ENCODE measurements at places on chromosomes 13 and 19.
A peak's percentile ranks its signal among the peaks of the same experiment; 100 is the strongest.

GRCh38 chr19:19871932-19872331, 6.2 kb downstream of the ZNF253 start:
- no peak for DNase-seq

GRCh38 chr13:85995788-85996418, 196.7 kb upstream of the SLITRK6 start:
- DNase-seq: no peak

GRCh38 chr19:39645800-39646411, 9.8 kb upstream of the LGALS16 start:
- no peak for DNase-seq

DNA sequence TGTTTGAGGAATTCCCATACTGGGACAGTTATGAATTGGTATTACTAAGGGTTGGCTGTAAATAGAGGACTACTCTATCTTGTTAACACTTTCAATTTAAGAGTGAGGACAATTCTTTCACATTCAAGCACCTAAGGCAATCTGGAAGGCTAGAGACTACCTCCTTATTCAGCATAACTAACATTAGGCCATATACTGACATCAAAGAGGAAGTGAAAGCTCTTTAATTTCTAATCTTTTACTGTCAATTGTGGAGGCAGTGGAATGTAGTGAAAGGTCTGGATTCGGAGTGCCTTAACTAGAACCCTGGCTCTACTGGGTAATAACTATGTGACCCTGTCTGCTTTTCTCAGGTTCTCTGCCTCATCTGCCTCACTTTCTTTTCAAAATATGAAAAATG, 134.0 kb downstream of the UFM1 start:
- no peak for DNase-seq

DNA sequence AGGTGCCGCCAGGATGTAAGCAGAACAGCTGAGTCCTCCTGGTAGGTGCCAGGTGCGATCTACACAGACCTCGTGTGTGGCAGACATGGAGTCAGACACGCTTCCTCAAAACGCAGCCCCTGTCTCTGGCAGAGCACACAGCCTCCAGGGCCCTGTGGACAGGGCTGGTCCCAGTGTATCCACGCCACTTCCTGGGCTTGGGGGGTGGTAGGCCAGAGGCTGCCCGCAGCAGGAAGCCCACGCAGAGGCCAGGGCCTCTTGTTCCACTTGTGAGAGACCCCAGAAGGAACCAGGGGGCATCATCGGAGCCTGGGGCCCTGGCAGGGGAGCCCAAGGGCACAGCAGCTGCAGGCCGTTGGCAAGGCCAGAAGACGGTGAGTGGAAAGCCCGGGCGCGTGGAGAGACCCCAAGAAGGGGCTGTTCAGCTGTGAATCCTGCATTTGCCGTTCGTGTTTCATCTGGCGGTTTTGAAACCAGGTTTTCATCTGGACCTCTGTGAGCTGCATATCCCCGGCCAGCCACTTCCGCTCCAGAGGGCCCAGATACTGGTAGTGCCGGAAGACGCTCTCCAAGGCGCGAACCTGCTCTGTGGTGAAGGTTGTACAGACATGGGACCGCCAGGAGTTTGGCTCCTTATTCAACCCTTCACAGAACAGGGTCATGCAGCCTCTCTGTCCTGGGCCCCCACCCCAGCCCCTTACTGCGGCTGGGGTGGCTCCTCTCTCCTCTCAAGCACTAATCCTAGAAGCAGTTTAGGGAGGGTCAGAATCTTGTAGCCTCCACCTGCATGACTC, 25.1 kb upstream of the SLITRK1 start:
- DNase-seq: no peak

GRCh38 chr13:98974053-98974452, 3.8 kb downstream of the DOCK9 start:
- no peak for DNase-seq

GRCh38 chr19:58563034-58563573, 4.7 kb upstream of the UBE2M start:
- DNase-seq: no peak

DNA sequence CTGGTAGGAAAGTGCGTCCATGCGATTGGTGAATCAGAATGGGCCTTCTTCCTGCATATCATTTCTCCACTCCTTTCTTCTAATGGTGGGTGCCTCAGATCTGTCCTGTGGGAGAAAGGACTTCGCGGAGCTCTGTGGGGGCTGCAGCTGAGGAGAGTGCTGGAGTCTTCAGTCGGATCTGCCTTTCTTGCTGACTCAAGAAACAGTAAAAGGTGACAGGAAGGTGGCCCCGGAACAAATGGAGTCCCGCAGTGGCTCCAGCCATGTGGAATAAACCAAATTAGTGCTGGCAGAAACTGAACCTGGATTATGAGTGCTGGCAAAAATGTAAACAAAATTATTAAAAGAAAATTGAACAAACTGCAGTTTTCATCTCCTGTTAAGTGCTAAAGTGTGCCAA, 15.1 kb upstream of the GAS6 start:
- no peak for DNase-seq

GRCh38 chr13:42068886-42069285, 20.4 kb downstream of the DGKH start:
- DNase-seq: no peak

DNA sequence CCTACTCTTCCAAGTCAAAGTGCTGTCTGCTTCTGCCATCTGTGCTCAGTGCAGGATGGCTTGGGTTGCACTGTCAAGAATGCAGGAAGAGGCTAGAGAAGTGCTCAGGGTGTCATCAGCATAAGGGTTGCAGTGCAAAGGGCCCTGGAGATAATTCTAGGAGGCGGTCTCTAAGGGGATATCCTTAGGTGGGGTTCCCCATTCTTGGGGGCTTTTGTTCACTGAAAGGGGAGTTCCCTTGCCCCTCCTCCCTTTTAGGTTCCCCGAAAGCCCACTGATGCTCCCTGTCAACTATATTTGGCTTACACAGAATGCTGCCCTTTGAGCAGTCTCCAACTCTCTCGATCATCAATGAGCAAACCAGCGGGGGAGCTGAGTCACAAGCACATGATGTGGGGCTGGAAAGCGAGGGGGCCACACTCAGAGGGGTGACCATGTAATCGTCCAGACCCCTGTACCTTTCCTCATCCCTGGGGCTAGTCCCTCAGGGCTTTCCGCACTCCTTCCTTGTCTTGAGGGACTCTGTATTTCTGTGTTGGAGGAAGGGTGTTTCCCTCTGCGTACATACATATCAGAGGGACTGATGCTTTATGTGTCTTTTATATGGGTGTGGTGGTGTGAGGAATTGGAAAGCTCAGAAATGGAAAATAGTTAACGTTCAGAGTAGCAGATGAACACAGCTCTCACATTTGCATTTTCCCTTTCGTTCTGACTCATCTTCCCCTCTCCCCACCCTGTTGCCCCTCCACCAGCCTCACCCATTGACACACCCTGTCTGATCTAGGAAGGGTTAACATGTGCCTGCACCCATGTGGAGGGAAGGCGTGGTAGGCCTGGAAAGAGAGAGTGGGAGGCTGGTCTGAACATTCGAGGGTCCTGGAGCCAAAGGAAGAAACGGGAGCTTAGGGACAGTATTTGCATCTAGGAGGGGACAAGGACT, 6.7 kb downstream of the ZBTB32 start:
- DNase-seq: no peak

DNA sequence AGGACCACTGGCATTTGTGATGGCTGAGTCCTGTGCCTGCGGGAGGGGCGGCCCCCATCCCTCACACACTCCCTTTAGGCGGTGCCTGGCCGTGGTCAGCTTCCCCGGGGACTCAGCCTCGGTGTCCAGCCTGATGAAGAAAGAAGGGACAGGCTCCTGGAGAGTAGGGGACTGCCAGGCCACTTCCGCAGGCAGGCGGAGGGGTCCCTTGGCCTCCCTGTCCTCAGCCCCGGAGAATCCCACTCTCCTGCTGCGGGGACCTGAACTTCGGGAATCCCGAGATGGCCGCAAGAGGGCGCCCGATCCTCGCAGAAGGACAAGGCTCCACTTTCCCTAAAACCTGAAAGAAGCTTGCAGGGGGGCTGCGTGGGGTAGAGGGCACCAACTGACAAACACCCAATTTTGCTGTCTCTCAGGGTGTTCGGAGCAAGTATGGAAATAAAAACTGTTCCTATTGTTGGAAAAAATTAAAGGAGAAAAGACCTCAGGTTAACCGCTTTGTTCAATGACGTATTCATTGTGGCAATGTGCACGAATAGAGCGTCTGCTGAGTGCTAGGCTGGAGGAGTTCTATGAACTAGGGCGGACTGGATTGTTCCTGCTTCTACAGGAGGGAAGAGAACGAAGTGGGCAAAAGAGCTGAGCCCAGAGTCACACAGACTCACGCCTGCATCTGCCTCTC, 297.3 kb downstream of the ZNF536 start:
- peak; percentile 28 for DNase-seq

- DNase-seq: no peak
These were observed 19.1 kb downstream of the PEX11G start for GRCh38 chr19:7469669-7470285.

- no peak for DNase-seq
These were observed 32.4 kb downstream of the GJA3 start for GRCh38 chr13:20128459-20128931.

GRCh38 chr13:111153977-111154332, 38.8 kb downstream of the ARHGEF7 start:
- peak; percentile 46 for DNase-seq

DNA sequence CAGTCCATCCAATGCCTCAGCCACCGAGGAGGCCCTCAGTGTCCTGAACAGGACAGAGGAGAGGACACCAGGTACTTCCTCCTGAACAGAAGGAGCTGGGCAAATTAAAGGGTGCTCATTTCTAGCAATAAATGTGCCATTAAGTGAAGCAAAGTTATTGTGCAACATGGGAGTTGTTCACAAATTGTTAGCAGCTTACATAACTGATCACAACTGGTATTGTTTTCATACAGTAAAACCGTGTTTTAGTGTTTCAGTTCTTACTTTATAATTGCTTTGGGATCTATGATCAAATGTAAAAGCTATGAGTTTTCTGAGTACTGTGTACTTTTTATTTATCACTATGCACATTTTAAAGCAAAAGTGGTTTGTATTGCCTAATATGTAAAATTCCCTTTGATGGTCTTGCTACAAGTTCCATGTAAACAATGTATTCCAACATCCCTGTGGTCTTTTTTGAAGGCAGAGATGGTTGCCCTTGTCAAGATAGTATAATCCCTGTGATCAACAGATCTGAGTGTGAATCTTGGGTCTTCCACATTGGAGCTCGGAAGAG, 263.1 kb downstream of the FGF14 start:
- no peak for DNase-seq

- no peak for DNase-seq
These were observed 103.0 kb downstream of the DNAJC15 start for GRCh38 chr13:43126420-43126819.

- no peak for DNase-seq
These were observed 301.1 kb downstream of the FGF9 start for GRCh38 chr13:21971662-21972621.

GRCh38 chr13:68234274-68234673, 1004.1 kb upstream of the PCDH9 start:
- DNase-seq: no peak
